ENCODE measurements at places on chromosomes 11 and 22. TPM values are rescaled to one million over a fixed set of nuclear protein-coding genes. Genes with fewer than 3 reads are reported as not detected.

GRCh38 chr11:75532200-75533048 lies 6.7 kb upstream of the GDPD5 start:
- no peak overlapping the region for H3K27ac ChIP-seq
- no peaks in the 10 kb centered on the region for H3K27me3 ChIP-seq
- DNase-seq: peak; percentile 83
- no peaks in the 10 kb centered on the region for H3K36me3 ChIP-seq
- H3K4me1 ChIP-seq: no peaks in the 10 kb centered on the region
- H3K4me3 ChIP-seq: no peak overlapping the region

GRCh38 chr11:34495724-34496377 lies 17.7 kb downstream of the ELF5 start:
- no peak overlapping the region for H3K27ac ChIP-seq
- no peaks in the 10 kb centered on the region for H3K36me3 ChIP-seq
- H3K4me3 ChIP-seq: no peak overlapping the region

The TSGA10IP gene
- not detected for total RNA-seq

The NLRX1 gene
- total RNA-seq: 7.1 TPM

DNA sequence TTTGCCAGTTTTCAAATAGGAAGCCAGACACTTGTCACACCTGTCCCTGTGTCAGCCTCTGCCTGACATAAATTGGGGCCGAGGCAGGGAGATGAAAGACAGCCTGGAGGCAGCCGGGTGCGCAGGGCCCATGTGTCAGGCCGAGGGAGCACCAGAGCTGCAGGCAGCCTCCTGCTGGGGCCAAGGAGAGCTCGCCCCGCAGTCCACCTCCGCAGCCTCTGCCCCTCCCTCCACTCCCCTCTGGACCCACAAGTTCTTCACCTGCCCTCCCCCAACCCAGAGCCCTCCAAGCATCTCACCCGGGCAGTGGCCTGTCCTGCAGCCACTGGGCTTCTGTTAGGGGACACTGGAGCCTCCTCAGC lies 8.8 kb downstream of the RTN4R start:
- H3K36me3 ChIP-seq: no peaks in the 10 kb centered on the region
- H3K4me1 ChIP-seq: no peaks in the 10 kb centered on the region
- H3K27me3 ChIP-seq: no peaks in the 10 kb centered on the region
- H3K4me3 ChIP-seq: no peak overlapping the region

The MN1 gene
- total RNA-seq: 0.60 TPM

- no peak overlapping the region for H3K4me3 ChIP-seq
- peaks cover 30% of the 10 kb centered on the region for H3K4me1 ChIP-seq
- DNase-seq: no peak
- no peak overlapping the region for H3K27ac ChIP-seq
- H3K36me3 ChIP-seq: no peaks in the 10 kb centered on the region
Measured at GRCh38 chr11:12213883-12214282, 103.5 kb downstream of the MICAL2 start.

- no peaks in the 10 kb centered on the region for H3K27me3 ChIP-seq
- no peak overlapping the region for H3K4me3 ChIP-seq
- no peak for DNase-seq
- H3K27ac ChIP-seq: no peak overlapping the region
Measured at GRCh38 chr22:37464181-37464580, 22.0 kb downstream of the MFNG start.

- H3K27ac ChIP-seq: peak overlapping the region; percentile 13
- H3K4me1 ChIP-seq: no peaks in the 10 kb centered on the region
- no peaks in the 10 kb centered on the region for H3K36me3 ChIP-seq
- no peak overlapping the region for H3K4me3 ChIP-seq
- no peak for DNase-seq
- no peaks in the 10 kb centered on the region for H3K27me3 ChIP-seq
Measured at GRCh38 chr22:33811208-33811607, 109.1 kb downstream of the LARGE1 start.
